Activated CD4-positive, alpha-beta T cell treated with anti-CD3 and anti-CD28 coated beads, Interleukin-2, amount 10 ng/mL, durations not matched to agents 24 days and 14 days (primary cell): ENCODE measurements at places on chromosomes 7 and 10. TPM values are rescaled to one million over a fixed set of nuclear protein-coding genes. Genes with fewer than 3 reads are reported as not detected.
A peak's percentile ranks its signal among the peaks of the same experiment; 100 is the strongest.

GRCh38 chr10:70479626-70480238 lies 1.2 kb downstream of the PALD1 start:
- H3K27me3 ChIP-seq: peaks cover 57% of the 10 kb centered on the region
- no peak for DNase-seq
- peaks cover 37% of the 10 kb centered on the region for H3K4me1 ChIP-seq
- H3K27ac ChIP-seq: no peak overlapping the region
- H3K4me3 ChIP-seq: peak overlapping the region; percentile 65

DNA sequence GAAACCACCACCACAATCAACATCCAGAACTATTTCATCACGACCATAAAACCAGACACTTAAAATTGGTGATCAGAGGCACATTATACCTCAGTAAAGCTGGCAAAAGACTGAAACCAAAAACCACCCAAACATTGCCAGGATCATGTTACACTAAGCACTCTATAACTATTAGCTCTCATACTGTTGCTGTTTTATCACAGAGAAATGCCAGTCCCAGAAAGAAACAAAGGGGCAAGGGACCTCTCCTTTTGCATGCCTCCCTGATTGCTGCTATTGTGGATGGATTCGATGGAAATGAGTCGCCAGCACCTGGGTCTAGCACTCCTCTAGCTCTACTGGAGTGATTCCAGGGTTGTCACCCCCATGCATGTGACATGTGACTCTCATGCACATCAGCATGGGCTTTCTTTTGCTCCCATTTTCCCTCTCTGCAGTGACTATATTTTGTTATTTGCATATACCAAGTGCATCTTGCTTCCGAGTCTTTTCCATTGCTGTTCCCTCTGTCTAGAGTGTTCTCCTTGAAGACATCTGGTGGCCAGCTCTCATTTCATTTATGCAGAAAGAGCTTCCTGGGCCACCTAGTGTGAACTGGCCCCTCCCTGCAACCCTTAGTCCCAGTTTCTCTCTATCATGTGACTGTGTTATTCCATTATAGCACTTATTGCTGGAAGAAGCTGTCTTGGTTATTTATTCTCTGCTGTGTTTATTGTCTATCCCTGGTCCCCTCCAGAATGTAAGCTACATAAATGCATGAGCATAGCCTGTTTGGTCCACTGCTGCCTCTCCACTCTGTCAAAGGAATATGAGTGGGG lies 300.6 kb downstream of the PLXNA4 start:
- H3K4me1 ChIP-seq: no peaks in the 10 kb centered on the region
- H3K4me3 ChIP-seq: no peak overlapping the region
- no peak for DNase-seq

DNA sequence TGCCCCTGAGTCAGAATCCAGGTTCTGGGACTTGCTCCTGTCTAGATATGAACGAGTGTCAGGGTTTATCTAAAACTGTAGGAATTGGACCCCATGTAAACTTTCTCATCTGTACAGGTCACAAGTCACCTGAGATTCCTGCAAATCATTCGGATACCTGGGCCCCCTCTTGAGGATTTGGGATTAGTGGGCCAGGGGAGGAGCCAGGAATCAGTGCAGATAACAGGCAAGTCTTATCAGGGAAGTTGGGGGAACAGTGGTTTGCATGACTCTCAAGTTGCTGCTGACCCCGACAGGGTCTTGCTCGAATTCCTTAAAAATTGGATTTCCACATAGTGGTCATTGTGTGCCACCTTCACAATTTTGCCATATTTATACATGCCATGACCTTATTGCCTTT lies 188.4 kb upstream of the LYZL1 start:
- H3K4me1 ChIP-seq: no peaks in the 10 kb centered on the region
- peaks cover 2% of the 10 kb centered on the region for H3K27me3 ChIP-seq
- H3K36me3 ChIP-seq: no peaks in the 10 kb centered on the region
- no peak overlapping the region for H3K4me3 ChIP-seq

- no peak overlapping the region for H3K27ac ChIP-seq
- peaks cover 8% of the 10 kb centered on the region for H3K4me1 ChIP-seq
- no peak overlapping the region for H3K4me3 ChIP-seq
- H3K27me3 ChIP-seq: no peaks in the 10 kb centered on the region
- no peaks in the 10 kb centered on the region for H3K36me3 ChIP-seq
Observed at GRCh38 chr10:17758200-17758599, 6.2 kb downstream of the TMEM236 start.

DNA sequence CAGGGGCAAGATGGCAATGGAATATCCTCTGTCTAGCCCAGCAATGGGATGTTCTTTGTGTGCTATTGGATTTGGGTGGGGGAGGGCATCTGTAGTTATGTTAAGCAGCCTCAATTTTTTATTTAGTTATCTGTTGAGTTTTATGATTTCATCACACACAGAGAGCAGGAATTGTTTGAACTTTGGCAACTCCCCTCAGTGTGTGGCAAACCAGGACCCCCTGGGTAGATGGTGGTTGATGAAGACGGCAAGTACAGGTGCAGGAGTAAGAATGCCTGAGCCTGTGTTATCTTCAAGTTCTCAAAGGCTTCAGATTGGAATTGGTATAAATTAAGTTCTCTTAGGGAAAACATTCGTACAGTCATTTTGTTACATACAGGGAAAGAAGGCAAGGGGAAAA lies 142.4 kb upstream of the SAMD8 start:
- peaks cover 16% of the 10 kb centered on the region for H3K4me1 ChIP-seq
- no peaks in the 10 kb centered on the region for H3K27me3 ChIP-seq
- no peak overlapping the region for H3K27ac ChIP-seq
- peaks cover 22% of the 10 kb centered on the region for H3K36me3 ChIP-seq
- DNase-seq: no peak

DNA sequence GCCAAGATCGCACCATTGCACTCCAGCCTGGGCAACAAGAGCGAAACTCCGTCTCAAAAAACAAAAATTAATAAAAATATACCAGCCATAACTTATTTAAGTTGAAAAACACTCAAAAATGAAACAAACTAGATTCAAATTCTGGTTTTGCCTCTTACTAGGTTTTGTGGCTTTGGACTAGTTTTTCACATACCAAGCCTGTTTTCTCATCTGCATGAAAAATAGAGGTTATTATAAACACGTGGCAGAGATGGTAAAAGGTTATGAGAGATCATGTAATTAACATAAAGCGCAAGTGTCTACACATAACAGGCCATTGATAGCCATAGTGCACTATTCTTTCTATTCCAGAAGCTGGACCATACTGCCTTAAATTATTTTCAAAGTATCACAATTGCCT lies 35.5 kb upstream of the CABCOCO1 start:
- peaks cover 10% of the 10 kb centered on the region for H3K27me3 ChIP-seq
- no peaks in the 10 kb centered on the region for H3K36me3 ChIP-seq

- DNase-seq: no peak
- no peak overlapping the region for H3K27ac ChIP-seq
- H3K36me3 ChIP-seq: no peaks in the 10 kb centered on the region
- no peaks in the 10 kb centered on the region for H3K27me3 ChIP-seq
Observed at GRCh38 chr10:82206831-82207230, 331.8 kb downstream of the NRG3 start.

- peaks cover 5% of the 10 kb centered on the region for H3K4me1 ChIP-seq
- H3K4me3 ChIP-seq: no peak overlapping the region
- no peak overlapping the region for H3K27ac ChIP-seq
- no peak for DNase-seq
- no peaks in the 10 kb centered on the region for H3K27me3 ChIP-seq
- peaks cover 3% of the 10 kb centered on the region for H3K36me3 ChIP-seq
Observed at GRCh38 chr10:24685958-24686540, 37.6 kb downstream of the ARHGAP21 start.

DNA sequence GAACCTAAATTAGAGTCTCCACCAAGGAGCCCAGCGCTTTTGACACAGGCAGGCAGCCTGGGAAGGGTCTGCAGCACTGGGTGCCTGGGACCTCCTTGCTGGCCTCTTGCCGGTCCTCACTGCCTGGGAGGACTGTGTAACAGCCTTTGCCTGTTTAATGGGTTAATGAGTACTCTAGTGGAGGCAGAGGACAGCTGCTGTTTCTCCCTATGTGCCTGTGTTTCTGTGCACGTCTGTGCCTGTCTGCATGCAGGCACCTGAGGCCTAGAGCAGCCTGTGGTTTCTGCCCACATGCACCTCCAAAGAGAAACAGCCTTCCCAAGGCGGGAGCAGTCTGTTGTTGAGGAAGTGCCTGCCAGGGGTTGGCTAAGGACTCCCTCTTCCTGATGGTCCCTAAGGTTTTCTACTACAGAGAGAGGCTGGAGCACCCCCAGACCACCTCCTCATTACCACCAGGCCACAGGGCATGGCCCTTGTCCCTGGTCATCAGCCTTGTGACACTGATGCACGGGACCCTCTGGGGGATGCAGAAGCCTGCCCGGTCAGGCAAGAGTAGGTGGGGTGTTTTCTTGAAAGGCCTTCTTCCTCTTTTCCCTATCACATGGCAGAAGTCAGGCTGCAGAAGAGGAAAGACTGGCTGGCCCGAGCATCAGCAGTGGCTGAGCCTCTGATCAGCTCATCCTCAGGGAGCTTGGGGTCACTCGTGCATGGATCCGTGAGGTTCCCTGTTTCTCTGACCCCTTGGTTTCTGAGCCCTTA lies 14.2 kb downstream of the SLC29A3 start:
- no peak overlapping the region for H3K27ac ChIP-seq
- H3K4me1 ChIP-seq: no peaks in the 10 kb centered on the region
- DNase-seq: no peak
- no peaks in the 10 kb centered on the region for H3K27me3 ChIP-seq

DNA sequence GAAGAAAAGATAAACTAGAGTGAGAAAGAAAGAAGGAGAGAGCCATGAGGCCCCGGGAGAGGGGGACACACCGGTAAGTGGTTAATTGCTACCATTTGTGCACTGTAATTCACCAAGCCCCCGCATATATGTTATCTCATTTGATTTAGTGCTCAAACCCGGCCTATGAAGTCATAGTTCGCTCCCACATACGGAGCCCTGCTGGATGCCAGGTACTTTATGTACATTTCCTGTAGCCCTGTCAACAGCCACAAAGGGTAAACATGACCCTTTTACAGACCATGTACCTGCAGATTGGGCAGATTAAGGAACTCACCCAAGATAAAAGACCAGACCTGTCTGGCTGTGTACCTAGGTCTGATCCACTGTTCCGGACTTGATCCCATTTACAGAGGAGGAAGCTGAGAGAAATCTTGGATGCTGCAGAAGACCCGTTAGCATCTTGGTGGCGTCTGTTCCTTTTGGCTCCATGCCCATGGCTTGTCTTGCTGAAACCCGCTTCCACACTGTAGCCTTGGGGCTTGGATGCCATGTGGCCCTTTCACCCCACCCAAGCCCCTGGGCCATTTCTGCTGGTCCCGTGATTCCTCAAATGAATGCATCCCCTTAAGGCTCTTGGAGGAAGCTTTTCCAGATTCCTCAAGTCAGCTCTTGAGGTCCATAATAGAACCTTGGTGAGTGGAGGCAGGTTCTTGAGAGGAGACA lies 32.3 kb downstream of the FAM241B start:
- H3K4me1 ChIP-seq: peaks cover 5% of the 10 kb centered on the region
- no peaks in the 10 kb centered on the region for H3K36me3 ChIP-seq
- no peak overlapping the region for H3K4me3 ChIP-seq
- no peak overlapping the region for H3K27ac ChIP-seq
- H3K27me3 ChIP-seq: peaks cover 11% of the 10 kb centered on the region
- DNase-seq: no peak

Gene DENND11
- 33.3 and 35.1 TPM in 2 replicates for total RNA-seq

Gene HIBADH
- total RNA-seq: 21.5 and 22.6 TPM in 2 replicates

Gene TAS2R38
- not detected in 2 replicates for total RNA-seq
